Hepatic stellate cell (primary cell): ENCODE measurements at places on chromosomes 4 and X.

DNA sequence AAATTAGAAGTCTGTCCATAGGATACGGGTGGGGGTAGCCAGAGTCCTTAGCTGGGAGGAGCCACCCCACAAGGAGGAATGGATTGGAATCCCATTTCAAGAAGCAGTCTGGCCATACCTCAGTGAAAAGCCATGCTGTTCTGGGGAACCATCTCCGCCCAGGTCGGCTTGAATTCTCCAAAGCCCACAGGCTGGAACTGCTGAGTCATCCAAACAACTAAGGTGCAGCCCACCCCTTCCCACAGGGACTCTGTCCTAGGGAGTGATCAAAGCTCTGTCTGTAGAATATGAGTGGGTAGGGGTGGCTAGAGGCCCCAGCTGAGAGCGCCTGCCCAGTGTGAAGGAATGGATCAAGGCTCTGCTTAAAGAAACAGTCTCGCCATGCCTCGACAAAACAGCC is 38.8 kb downstream of the ZXDA start:
- DNase-seq, result no peak

GRCh38 chrX:135328421-135329005 is 19.2 kb downstream of the ETDC start:
- no peak for DNase-seq

GRCh38 chr4:155944516-155944915 is 9.2 kb downstream of the CTSO start:
- DNase-seq, result peak; percentile 11

DNA sequence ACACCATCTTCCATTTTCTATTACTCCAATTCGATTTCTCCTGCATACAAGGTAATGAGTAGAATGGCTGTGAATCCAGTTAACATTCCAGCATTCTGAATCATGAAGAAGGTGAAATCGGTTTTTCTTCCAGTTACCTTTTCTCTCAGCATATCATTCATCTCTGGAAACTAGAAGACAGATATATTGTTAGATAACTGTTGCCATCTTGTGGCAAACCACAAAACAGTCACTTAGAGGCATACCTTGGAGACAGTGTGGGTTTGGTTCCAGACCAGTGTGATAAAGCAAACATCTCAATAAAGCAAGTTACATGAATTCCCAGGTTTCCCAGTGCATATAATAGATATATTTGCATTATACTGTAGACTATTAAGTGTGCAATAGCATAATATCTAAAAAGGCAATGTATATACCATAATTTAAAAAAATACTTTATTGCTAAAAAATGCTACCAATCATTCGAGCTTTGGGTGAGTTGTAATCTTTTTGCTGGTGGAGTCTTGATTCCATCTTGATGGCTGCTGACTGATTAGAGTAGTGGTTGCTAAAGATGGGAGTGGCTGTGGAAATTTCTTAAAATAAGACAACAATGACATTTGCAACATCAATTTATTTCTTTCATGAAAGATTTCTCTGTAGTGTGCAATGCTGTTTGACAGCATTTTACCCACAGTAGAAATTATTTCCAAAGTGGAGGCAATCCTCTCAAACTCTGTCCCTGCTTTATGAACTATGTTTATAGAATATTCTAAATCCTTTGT is 82.1 kb downstream of the SLC39A8 start:
- no peak for DNase-seq

- no peak for DNase-seq
These were observed 219.5 kb downstream of the TMEM47 start for GRCh38 chrX:34437586-34437985.

DNA sequence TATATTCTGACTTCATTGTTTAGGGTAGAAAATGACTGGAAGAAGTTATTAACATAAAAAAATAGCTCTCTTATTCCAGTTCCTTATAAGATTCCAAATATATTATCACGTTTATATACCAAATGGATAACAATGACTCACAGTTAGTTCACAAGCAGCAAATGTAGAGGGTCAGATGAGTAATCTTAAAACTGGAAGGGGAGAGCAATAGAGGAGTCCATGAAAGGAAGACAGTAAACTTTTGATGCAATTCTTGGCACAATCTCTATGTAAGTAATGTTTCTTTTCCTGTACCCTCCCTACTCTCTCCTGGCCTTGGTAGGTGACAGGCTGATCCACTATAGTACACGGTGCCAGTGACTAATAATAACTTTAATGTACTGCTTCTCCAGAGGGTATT is 259.0 kb upstream of the TRPC5 start:
- peak; percentile 6 for DNase-seq

DNA sequence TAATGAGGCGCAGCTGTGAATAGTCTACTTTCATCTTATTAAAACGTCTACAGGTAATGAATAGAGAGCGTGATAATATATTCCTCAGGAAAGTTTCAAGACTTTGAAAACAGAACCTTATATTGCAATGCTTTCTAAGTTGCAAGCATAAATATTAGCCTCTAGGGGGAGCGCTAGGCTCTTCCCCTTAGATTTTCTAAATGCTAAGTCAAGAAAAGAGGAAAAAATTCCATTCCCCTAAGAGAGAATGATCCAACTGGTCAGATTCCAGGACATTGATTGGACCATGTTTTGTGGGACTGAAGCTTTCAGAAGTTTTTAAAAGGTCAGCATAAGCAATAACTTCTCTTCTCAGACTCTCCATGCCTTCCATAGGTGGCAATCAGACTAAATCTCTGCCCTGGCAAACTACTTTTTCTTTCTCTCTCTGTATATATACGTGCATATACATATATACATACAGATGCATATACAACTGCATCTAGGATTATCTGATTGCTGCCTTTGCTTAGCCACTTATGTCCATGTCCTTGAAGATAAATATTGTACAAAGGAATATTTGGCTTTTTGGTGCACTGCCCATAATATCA is 492.9 kb downstream of the INPP4B start:
- DNase-seq, result no peak

DNA sequence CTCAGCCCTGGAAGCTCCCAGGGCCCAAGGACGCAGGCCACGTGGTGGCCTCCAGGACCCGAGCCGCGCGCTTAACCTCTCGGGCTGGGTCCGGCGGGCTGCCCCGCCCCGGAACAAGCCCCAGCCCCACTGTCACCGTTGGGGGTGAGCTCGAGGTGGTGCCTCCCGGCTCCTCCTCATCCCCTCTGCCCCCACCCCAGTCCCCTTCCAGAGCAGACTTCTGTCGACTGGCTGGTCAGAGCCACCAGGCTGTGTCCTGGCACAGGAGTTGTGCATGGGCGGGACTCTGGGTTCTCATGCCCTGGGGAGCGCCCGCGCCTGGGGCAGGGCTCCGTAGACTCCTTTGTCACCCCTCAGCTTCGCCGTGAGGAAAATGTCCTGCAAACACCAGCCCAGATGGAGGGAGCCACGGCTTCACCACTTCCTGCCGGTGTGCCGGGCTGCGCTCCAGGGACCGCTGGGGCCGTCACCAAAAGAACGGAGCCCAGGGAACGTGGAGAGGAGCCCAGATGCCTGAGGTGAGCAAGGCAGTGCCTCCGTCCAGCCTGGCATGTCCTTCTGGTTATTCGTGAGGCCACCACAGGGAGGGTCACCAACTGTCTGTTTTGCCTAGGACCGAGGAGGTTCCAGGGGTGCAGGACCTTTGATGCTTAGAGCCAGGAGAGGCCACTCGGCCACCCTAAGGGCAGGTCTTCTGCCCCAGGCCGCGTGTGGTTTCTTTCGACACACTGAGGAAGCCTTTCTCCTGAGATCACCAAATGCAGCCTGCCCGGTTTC is 7.1 kb upstream of the RGS12 start:
- DNase-seq, result no peak

DNA sequence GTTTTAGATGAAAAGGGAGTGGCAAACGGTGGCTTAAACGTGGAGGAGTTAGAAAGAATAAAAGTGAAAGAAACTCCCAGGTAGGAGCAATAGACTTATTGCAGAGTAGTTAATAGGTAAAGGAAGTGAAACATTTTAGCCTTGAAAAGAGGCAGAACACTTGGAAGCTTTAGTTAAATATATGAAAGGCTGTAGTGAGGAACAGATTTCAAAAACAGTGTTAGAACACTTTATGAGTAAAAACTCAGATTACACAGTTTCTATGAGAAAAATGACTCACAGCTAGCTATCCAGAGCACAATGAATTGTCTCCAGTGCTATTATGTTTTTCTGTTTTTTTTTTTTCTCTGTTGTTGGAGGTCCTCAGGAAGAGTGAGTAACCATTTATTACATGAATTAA is 45.8 kb downstream of the TACR3 start:
- DNase-seq, result no peak

DNA sequence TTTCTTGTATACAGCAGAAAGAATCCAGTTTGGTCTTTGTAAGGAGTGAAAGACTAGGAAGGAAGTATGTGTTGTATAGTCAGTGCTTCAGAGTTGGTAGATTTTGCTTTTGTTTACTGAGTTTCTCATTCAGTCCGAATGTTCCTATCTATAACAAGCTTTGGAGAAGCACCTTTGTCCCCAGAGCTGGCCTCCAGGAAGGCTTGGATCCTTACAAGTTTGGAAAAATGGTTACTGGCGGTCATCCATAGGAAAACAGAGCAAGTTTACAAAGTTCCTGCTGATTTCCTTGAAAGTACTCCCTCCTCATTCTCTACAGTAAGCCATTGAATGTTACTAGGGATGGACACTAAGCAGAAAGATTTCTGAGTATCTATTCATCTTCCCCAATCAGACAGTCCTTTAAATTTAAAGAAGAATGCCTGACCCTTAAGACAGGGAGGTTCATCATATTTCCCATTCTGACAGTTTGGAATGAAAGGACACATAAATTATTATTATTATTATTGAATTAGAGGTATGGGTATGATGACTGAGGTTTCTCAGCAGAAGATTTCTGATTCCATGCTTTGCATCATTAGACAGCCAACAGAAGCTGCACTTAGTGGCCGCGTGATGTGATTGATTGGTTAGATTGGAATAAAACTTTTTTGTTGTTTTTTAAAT is 35.8 kb downstream of the FAT4 start:
- DNase-seq, result no peak

GRCh38 chr4:161664740-161665139 is 499.1 kb downstream of the FSTL5 start:
- no peak for DNase-seq

DNA sequence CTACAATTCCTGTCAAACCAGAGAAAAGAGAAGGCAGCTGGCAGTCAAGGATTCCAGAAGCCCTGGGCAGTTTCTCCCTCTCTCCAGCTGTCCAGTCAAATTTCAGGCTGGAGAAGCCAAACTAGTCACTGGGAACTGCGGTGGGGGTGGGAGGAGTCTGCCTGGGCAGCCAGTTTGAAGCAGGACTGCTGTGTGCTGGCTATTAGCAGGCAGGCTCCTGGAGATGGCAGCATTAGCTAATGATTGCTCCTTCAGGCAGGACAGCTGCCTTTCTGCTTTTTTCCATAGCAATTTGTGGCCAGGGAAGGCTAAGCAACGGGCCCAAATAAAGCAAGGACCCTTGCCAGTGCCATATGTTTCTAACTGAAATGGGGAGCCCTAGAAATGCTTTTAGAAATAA is 44.7 kb upstream of the FGF13 start:
- DNase-seq, result no peak

DNA sequence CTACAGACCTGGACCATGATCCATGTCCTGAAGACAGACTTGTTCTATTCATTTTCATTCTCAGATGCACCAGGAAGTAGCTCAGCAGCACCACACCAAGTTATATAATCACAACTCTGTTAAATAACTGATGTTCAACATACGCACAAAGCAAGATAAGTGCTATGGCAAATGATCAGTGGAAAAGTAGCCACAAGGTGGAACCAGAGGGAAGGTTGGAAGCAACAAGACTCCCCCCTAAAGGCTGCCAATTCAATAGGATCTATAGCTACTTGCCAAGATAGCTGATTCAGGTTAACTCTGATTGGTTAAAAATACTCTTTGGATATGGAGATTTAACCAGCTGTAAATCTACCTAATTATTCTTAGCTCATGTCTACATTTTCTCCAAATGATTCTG is 23.7 kb upstream of the FAM47B start:
- DNase-seq, result no peak

DNA sequence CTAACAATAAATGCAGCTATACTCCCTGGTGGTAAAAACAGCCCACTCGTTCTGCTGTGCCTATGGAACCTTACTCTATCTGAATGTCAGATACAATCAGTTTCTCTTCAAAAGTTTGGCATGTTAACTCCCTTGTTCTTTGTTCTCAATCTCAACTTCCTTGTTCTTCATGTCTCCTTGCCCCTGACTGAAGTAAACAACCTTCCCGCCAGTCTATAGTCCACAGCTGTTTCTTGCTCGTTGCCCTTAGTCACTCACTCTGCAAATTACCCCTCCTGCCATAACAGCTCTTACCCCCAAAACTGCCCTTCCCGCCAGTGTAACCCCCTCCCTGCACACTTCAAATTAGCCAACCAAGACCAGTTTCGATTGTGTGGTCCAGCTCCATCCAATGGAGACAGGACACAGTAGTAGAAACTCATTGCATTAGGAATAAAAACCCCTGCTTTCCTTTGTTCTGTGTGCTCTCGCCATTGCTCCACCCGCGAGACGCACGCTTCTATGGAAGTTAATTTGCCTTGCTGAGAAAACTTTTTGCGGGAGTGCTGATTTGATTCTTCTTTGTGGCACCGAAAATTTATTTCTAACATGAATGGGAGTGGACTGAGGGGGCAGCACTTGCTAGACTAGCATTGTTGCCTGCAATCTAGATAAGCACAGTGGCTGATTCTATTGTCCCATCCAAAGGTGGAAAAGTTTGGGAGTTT is 7.1 kb upstream of the GPR82 start:
- DNase-seq, result no peak

DNA sequence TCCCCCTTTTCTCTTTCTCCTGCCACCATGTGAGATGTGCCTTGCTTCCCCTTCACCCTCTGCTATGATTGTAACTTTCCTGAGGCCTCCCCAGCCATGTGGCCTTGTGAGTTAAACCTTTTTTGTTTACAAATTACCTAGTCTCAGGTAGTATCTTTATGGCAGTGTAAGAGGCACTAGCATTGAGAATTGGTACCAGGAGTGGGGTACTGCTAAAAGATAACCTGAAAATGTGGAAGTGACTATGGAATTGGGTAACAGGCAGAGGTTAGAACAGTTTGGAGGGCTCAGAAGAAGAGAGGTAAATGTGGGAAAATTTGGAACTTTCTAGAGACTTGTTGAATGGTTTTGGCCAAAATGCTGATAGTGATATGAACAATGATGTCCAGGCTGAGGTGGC is 182.0 kb downstream of the CHM start:
- no peak for DNase-seq

DNA sequence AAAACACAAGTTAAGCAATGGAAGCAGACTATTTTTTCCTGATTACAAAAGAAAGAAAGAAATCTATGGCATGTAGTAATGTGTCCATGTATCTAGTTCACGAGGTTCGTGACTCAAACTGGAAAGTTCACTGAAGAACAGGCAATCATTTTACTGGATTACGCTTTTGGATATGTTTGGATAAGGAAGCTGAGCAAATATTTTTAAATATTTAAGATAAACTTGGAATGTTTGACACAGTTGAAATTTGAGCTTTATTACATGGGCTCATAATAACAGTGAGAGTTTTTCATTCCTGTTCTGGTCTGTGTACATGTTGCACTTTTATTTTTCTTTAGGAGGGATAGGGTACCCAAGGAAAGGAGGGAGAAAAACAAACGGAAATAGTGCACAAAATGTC is 244.2 kb upstream of the GK2 start:
- DNase-seq, result no peak
